ENCODE measurements at places on chromosomes 7 and 10. TPM values are rescaled to one million over a fixed set of nuclear protein-coding genes. Genes with fewer than 3 reads are reported as not detected.
A peak's percentile ranks its signal among the peaks of the same experiment; 100 is the strongest.

Gene AEBP1
- 783 TPM for total RNA-seq

DNA sequence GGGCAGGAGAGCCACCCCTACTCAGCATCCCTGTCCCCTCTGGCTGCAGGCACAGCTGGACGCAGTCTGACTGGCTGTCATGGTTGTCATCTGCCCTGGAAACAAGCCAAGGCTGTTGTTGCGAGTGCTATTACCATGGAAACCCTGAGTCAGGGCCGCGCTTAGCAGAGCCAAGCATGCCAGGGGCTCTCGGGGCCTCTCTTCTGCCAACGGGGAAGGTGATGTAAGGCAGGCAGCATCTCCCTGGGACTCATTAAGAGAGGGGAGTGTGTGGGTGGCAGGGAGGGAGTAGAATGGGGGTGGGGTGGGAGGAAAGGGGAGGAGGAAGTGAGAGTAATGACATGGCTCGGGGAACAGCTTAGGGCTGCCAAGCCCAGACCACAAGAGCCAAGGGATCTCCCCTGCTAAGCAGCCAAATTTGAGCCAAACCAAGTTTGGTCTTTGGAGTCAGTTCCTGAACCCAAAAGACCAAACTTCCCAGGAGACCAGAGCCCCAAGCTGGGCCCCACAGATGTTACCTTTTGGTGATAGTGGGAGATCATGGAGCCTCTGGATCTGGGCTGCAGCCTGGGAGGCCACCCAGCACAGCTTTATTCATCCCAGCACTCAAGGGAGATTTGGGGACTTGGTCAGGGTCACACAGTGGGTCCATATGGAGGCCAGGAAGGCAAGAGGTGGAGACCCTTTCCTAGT is 67.6 kb downstream of the TMEM130 start:
- no peak for DNase-seq

GRCh38 chr7:74343281-74344131 is 54.3 kb downstream of the CLIP2 start:
- DNase-seq: no peak

- DNase-seq: peak; percentile 78
Measured at GRCh38 chr10:118047157-118047719, 497 bp upstream of the RAB11FIP2 start.

DNA sequence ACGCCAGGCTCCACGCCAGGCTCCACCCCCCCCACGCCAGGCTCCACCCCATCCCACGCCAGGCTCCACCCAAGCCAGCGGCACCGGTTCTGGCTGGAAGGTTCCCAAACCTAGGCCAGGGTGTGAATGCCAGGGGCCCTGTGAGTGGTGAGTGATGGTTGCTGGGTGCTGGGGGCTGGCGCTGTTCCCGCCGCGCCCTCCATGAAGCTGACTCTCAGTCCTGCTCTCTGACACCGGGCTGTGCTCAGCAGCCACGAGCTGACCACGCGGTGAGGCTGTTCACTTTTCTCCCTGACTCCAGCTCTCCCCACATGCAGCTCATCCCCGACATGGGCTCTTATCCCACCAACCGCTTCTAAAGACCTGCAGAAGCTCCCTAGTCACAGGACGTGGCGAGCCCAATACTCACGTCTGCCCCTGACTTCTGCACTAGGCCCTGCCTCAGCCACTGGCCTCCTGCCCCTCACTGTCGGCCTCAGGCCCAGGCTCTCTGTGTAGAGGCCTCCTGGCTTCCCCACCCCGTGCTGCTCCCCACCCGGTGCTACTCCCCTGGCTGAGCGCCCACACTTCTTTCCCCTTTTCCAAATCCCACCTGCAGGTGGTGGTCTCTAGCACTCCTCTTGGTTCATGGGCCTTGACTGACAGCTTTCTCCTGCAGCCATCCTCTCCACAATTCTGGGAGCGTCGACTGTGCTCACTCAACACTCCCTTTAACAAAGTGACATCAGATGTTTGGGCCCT is 603.0 kb downstream of the PTPRN2 start:
- DNase-seq: peak; percentile 76

DNA sequence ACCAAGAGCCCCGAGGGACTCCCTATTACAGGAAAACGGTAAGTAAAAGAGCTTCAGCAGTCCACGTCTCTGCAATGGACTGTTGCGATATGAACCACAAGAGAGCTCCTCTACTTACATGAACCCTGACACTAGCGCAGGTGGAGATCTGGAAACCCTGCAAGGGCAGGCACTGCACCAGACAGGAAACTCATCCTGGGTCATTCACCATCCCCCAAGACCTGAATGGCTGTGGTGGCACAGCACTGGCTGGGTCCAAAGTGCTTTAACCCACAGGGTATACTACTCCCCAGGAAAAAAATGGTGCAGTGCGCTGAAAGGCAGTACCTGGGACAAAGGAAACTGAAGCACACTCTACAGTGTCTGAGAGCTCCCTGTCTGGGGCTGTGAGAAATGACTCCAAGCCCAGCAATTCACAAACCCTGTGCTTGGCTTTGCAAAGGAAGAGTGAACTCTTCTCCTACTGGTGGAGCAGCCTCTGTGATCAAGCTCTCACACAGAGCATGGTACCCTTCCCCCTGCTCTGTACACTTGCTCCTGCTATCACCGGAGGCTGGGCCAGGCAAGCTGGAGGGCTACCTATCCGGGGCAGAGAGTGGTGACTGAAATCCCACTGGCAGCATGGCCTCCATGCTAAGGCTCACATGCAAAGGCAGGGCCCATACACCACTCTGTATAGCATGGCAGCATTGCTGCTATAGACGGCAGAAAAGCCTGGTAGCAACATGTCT is 44.9 kb downstream of the HIBADH start:
- no peak for DNase-seq

Measured in posterior vena cava (tissue), 2 donors.